Natural killer cell treated with Interleukin-12 subunit alpha and Interleukin-12 subunit beta and Interleukin-15 and Interleukin-18, amount 100 ng/mL, for 72 hours (primary cell): ENCODE measurements at places on chromosomes 12 and 14.

DNA sequence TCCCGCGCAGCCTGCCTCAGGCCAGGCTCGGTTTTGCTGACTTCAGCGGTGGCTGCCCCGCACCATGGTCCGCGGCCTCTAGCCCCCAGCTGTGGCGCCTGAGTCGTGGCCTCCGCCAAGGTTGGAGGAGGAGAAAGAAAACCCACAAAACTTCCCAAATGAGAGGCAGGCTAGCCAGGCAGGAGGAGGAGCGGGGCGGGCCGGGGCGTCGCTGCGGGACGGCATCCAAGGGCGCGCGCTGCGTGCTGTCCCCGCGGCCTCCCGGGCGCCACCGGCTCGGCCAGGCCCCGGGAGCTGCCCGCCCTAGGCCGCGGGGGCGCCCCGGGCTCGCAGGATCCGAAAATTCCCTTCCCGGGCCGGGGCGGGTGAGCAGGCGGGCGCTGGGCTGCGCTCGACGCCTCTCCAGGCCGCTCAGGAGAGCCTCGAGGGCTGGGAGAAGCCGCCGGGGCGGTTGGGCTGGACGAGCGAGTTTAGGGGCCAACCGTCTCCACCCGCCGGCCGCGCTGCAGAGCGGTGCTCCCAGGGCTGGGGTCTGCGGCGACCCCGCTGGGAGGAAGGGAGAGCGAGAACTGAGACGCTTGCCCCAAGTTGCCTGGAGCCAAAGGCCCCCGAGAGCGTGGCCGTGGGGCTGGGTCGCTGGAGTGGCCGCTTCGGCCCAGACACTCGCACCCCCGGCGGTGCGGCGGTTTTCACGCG is at the start of gene EFS:
Gene EFS, minus strand, starts transcription at position 137 of the 696 bp plus-strand sequence. CDS start 147 bp downstream, outside the sequence.
- H3K4me1 ChIP-seq: no peaks in the 10 kb centered on the region
- H3K4me3 ChIP-seq: no peak within 1 kb of the TSS
- peaks cover 44% of the 10 kb centered on the region for H3K27me3 ChIP-seq
- no peak within 1 kb of the TSS for H3K27ac ChIP-seq
- no peaks in the 10 kb centered on the region for H3K36me3 ChIP-seq
- DNase-seq: no peak

- DNase-seq: no peak
- H3K4me3 ChIP-seq: peak overlapping the region; percentile 90
- no peaks in the 10 kb centered on the region for H3K36me3 ChIP-seq
- peaks cover 47% of the 10 kb centered on the region for H3K4me1 ChIP-seq
- no peaks in the 10 kb centered on the region for H3K27me3 ChIP-seq
Measured at GRCh38 chr14:59482541-59483331, 1.5 kb downstream of the L3HYPDH start.

DNA sequence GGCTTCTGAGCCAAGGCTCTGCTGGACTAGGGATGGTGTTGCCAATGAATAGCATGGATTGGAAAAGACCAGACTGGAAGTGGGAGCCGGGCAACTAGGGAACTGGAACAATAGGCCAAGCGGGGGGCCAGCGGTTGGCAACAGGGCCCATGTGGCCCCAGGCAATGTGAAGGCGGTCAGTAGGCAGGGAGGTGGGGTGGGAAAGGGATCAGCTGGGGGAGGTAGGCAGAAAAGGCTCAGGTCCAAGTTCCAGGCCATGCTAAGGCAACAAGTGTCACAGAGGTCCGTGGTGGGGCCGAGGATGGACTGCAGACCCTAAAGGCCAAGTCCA is 14.9 kb upstream of the MLXIP start:
- no peaks in the 10 kb centered on the region for H3K27me3 ChIP-seq
- H3K36me3 ChIP-seq: no peaks in the 10 kb centered on the region
- H3K4me3 ChIP-seq: no peak overlapping the region

DNA sequence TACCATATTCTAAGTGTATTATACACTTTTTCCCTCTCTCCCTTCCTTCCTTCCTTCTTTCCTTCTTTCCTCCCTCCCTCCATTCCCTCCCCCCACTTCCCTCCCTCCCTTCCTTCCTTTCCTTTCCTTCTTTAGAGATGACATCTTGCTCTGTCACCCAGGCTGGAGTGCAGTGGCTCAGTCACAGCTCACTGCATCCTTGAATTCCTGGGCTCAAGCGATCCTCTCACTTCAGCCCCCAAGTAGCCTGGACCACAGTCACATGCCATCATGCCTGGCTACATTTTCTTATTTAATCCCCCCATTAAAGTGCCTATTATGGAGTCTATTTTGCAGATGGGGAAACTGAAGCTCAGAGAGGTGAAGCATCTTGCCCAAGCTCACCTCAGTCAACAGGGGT is 55.0 kb downstream of the SVOP start:
- no peak for DNase-seq
- no peak overlapping the region for H3K27ac ChIP-seq
- no peaks in the 10 kb centered on the region for H3K36me3 ChIP-seq
- peaks cover 11% of the 10 kb centered on the region for H3K27me3 ChIP-seq

GRCh38 chr14:95494456-95494855 is 22.0 kb downstream of the SYNE3 start:
- peaks cover 36% of the 10 kb centered on the region for H3K4me1 ChIP-seq
- peaks cover 10% of the 10 kb centered on the region for H3K36me3 ChIP-seq
- H3K27ac ChIP-seq: peak overlapping the region; percentile 65
- no peaks in the 10 kb centered on the region for H3K27me3 ChIP-seq
- H3K4me3 ChIP-seq: peak overlapping the region; percentile 77
- DNase-seq: no peak

GRCh38 chr12:106248846-106249371 is 1.1 kb upstream of the CKAP4 start:
- DNase-seq: no peak
- peak overlapping the region; percentile 20 for H3K4me3 ChIP-seq
- H3K36me3 ChIP-seq: no peaks in the 10 kb centered on the region
- H3K27ac ChIP-seq: peak overlapping the region; percentile 19
- H3K27me3 ChIP-seq: peaks cover 13% of the 10 kb centered on the region
